Kidney capillary endothelial cell (primary cell): ENCODE measurements at places on chromosomes 12 and 14.

DNA sequence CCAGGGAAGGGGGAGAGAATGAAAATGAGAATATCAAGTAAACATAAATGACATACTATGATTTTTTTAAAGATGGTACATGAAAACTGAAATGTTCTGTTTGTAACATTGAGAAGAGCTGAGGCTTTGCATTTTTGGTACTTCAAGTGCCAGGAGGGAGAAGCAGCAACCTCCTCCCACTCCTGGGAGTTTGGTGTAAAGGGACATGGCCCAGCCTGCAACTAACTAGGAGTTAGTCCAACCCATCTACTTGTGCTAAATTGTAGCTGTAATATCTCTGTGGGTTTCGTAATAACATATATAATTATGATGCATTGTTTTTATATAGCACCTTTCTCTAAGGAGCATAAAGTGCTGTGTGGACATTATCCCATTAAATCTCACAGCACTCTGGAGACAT lies 517.5 kb downstream of the NELL2 start:
- DNase-seq = no peak

GRCh38 chr12:26112703-26113147 lies 12.1 kb downstream of the BHLHE41 start:
- DNase-seq = no peak

DNA sequence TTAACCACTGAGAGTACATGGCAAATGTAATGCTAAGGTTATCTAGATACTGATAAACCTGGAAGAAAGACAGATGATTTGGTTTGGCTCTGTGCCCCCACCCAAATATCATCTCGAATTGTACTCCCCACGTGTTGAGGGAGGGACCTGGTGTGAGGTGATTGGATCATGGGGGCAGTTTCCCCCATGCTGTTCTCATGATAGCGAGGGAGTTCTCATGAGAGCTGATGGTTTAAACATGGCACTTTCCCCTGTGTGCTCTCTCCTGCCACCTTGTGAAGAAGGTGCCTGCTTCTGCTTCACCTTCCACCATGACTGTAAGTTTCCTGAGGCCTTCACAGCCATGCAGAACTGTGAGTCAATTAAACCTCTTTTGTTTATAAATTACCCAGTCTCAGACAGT lies 14.2 kb downstream of the NOXRED1 start:
- no peak for DNase-seq

- no peak for DNase-seq
Measured at GRCh38 chr14:45680531-45680930, 427.5 kb upstream of the MIS18BP1 start.

DNA sequence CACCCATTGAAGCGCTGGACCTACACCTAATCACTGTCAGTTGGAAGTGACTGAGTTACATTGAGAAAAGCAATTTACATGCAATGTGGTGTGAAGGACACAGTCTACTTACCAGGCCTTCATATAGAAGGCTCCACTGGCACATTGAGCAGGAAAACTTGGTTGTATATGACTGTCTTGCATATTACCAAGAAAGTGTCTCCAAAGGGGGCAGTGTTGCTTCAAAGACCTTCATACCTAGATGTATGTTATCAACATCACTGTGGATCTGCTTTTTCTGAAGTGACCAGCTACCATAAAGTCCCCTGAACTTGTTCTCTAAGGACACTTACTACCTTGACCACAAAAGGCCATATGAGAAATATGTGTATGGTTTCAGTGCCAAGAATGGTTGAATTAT lies 64.1 kb downstream of the NELL2 start:
- DNase-seq = no peak

DNA sequence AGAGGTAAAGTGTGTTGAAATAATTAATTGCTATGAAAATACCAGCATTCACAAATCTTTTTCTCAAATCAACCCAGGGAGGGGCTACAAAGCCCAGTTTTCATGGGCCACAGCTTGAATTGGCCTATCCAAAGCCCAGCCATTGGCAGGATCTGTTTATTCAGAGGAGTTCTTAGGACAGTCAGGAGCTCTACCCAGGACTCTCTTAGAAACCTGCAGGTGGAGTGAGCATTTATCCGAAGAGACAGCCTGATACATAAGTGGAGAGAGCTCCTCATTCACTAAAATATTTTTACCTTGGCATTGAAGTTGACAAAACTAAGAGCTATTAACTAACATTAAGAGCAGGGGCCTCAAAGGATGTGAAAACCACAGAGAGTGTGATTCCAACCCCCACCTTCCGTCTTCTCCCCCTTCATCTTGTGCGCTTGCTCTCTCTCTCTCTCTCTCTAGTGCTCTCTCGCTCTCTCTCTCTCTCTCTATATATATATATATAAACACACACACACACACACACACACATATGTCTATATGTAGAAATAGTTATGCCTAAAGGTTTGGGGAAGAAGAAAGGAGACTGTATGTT lies 315.5 kb downstream of the SNAPC1 start:
- DNase-seq = no peak

GRCh38 chr14:85428926-85429325 lies 101.0 kb upstream of the FLRT2 start:
- no peak for DNase-seq

DNA sequence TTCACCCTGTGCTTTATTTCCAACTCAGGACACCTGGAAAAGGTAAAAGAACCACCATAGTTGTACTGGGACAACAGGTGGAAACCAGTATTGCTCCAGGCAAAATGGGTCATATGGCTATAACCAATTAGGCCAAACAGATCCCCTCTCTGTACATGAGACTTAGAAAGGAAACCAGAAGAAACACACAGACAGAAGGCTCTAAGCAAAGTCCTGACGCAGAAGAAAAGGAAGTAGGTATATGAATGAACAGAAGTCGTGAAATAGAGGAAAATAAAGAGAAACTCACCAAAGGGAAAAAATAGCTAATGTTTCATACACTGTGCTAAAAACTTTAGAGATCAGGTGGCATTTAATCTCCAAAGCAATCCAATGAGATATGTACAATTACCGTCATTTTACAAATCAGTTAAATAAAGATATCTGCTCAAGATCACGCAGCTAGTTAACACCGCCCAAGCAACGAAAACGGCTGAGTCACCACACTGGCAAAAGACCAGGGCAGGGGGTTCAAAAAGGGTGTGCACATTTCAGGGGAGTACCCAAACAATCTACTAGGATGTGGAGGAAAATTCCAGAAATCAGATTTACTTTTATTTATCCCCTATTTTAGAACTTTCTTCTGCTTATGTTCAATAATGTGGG lies 82.3 kb downstream of the ITPR2 start:
- no peak for DNase-seq

DNA sequence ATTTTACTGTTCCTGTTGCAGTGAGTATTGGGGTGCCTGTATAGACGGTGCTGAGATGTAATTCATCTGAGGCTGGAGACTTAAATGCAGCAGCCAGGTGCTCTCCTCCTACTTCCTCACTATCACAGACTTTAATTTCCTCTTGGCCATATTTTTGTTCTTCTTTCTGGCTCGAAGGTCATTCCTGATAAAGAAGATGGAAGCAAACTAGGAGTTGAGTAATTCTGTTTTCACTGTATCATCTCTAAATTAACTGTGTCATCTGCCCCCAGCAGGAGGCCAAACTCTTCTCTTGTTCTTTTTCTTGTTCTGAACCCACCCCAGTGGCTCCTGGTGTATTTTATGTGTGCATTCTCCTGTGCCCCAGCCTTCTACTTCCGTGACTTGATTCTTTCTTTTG lies 141.7 kb upstream of the ARHGAP5 start:
- no peak for DNase-seq

GRCh38 chr12:107344035-107344808 lies 250.9 kb upstream of the CRY1 start:
- DNase-seq = peak; percentile 84

GRCh38 chr14:71135911-71136310 lies 228.7 kb downstream of the PCNX1 start:
- no peak for DNase-seq
